Heart right ventricle (tissue), 16 donors: ENCODE measurements at places on chromosomes 1 and 21. TPM values are rescaled to one million over a fixed set of nuclear protein-coding genes. Genes with fewer than 3 reads are reported as not detected.

- no peak for DNase-seq
Measured at GRCh38 chr1:228060458-228061190, 21.9 kb upstream of the ARF1 start.

DNA sequence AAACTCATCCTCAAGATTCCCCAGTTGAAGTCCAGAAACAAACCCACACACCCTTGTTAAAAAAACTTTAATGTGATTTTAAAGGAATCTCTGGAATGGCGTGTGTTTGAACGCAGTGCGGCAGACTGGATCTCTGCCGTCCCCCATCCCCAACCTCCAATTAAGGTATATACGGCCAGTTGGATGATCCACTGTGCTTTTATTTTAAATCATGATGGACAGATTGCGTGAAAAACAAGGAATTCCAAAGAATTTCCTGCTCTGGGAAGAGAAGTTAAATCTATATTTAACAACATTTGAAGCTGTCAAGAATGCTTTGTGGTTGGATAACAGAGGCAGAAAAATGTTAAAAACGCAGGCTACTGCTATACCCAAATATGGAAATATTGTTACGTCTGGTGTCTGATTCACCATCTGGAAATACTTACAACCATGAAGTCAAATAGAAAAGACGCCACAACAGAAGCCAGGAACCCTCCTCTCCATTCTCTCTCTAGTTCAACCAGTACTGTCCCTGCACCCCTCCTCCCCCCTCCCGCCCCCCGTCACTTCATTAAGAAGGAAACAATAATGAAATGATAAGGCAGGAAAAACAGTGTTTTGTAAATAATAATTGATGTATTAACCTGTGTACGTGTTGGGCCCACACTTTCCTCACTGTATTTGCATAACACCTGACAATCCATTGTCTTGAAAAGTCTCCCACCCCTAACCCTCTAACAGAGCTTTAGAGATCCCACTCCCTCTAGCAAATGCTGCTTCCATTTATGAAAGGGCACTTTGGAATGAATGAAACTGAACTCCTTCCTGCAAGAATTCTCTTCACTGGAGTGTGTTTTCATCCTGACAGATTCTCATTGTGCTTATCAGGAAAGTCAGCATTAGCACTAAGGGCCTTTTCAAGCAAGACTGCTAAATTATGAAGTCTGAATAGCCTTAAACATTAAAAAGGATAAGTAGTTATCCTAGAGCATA lies 2.0 kb upstream of the CCN1 start:
- no peak for DNase-seq

Gene TEDDM1
- polyA plus RNA-seq, result not detected

Gene C1orf226
- 1.0 TPM for polyA plus RNA-seq
